ENCODE measurements at places on chromosomes 2 and 18.

GRCh38 chr18:317618-318017, 49.8 kb upstream of the THOC1 start:
- DNase-seq, result no peak

DNA sequence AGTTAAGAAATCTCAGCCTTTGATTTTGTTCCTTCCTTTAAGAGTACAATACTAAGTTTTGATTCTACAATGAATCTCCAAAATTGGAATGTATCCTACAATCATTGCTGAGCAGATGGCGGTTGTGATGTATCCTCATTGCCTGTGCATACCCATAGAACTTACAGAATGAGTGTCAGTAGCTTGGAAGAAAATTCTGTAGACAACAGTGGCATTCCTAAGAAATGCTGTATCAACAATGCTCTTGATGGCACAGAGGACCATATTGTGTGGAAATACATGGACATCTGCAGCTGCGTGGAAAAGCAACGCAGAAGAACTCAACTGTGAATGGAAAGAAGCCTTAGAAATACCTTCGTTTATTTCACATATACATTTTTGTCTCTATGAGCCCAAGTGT, 30.2 kb downstream of the GAREM1 start:
- DNase-seq, result no peak

DNA sequence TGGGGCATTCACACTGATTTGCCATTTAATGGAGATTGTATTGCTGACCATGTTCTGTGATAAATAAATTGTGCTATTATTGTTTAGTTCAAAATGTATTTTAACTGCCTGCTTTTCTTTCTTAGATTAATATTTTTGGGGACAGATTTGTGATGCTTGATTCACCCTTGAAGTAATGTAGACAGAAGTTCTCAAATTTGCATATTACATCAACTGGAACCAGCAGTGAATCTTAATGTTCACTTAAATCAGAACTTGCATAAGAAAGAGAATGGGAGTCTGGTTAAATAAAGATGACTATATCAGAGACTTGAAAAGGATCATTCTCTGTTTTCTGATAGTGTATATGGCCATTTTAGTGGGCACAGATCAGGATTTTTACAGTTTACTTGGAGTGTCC, 1.8 kb downstream of the DNAJC10 start:
- DNase-seq, result no peak

- no peak for DNase-seq
Measured at GRCh38 chr18:22250591-22250996, 81.2 kb downstream of the GATA6 start.

GRCh38 chr2:1691366-1691765, 52.9 kb downstream of the PXDN start:
- DNase-seq, result no peak

DNA sequence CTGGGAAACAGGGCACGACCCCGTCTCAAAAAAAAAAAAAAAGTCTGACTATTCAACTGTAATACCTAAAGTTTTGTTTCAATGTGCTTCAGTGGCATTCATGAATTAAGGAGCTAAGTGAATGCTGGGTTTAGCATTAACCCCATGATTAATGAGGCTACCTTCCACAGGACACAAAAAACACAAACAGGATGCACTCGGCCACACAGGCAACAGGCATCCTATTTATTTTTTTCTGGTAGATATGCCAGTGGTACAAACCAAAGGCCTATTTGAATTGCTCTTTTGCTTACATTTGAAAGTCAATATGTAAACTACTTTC, 48.3 kb downstream of the CDH2 start:
- DNase-seq, result no peak

DNA sequence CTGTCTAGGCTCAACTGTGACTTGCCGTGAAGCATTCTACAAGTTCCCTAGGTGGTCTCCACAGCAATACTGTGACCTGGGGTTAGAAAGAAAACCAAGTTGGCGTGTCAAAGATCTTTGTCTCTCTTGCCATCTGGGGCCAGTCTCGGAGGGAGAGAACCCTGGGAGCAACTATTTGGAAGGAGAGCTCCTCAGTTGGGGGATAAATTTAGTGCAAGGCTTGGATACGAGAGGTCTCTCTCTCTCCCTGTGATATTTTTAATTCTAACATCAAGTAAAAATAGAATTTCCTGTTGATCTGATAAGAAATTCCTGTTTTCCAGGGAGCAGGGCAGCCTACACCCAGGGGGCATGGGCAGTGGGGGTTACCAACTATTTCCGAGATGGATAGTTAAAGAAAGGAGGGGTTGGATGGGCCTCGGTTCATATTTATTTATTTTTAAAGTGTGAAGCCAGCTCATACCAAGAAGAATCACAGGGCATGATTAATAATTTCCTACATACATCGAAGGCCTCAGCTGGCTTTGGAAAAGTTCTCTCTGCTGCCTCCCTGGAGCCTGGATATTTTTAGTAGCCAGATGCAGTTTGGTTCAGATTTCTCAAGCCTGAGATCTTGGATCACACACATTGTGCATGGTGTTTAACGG, 62.8 kb downstream of the EHD3 start:
- no peak for DNase-seq

DNA sequence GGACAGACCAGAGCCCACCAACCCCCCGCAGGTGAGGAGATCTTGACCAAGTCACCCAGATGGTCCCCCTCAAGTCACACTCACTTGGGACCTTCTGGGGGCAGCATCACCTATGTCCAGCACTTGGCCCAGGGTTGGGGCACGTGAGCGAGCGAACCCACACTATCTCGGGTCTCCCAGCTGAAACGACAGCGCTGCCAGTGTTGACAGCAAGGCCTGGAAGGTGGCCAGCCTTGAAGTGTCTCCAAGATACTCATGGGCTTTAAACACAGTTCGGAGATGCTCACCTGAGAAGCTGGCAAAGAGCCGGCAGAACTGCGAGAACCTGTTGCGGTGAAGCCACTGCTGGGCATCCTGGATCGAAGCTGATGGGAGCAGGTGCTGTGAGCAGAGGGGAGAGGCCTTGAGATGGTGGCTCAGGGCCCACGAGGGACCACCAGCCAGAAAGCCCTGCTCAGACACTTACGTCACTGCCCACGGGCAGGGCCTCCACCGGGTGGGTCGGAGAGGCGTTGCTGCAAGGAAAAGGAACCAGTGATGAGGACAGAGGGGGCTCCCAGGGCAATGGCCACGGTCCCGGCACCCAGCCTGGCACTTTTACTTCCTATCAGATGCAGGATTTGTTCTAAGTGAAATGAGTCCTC, 47.5 kb downstream of the TFCP2L1 start:
- DNase-seq, result no peak

DNA sequence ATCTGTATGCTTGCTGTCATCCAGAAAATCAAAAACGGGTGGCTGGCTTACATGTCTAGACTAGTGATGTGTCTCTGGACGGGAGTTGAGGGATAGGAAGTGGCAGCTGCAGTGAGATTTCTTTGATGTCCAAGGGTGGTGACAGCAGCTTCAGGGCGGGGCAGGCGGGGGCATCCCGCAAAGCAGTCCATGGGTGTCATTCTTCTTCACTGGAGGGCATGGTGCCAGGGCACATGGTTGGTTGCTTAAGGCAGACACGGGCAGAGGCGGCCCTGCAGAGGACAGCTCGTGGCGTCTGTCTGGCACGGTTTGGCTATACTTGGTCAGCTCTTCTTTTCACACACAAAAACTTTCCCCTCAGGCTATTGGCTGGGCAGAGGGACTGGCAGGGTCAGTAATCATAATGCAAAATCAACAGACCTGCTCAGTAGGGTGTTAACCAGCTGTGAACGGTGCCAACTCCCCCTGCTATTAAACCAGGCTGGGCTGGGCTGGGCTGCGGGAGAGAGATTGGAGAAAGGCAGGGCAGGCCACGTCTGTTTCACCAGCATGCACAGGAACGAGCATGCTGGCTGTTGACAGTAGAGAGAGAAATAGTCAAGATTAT, 63.7 kb downstream of the COL4A3 start:
- DNase-seq, result no peak

- DNase-seq, result no peak
Measured at GRCh38 chr2:170523506-170523905, 191.6 kb upstream of the SP5 start.

GRCh38 chr2:63488118-63488713, 100.1 kb downstream of the WDPCP start:
- DNase-seq, result peak; percentile 38
